ENCODE measurements at places on chromosomes 5 and 9. TPM values are rescaled to one million over a fixed set of nuclear protein-coding genes. Genes with fewer than 3 reads are reported as not detected.

HSPA4 gene
- total RNA-seq, result 73.6 TPM

FBXO4 gene
- 9.7 TPM for total RNA-seq

NUDT12 gene
- 8.5 TPM for total RNA-seq

ZDHHC21 gene
- total RNA-seq, result 5.5 TPM

RNF208 gene
- 0.09 TPM for total RNA-seq

GPR151 gene
- total RNA-seq, result not detected

Data from bronchial smooth muscle cell (primary cell).